ENCODE measurements at places on chromosomes 1 and 21.

DNA sequence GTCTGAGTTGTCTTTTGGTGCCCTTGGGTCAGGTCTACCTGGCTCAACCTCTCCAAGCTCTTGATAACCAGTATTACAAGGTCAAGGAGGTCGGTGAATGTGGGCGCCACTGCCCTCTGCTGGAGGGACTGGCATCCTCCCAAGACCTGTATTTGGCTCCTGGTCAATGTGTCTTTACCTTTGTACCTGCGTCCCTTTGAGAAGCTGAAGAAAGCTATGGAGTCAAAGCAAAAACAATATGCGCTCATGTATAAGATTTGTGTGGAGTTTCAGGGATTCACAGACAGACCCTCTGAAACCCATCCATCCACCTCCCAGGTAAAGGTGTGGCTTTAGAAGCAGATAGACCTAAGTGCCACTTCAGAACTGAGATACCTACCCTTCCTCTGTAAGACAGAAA is 61.8 kb upstream of the NBL1 start:
- DNase-seq, result peak; percentile 93
- no peak overlapping the region for H3K27ac ChIP-seq
- H3K4me1 ChIP-seq, result peaks cover 4% of the 10 kb centered on the region
- H3K4me3 ChIP-seq, result no peak overlapping the region
- H3K36me3 ChIP-seq, result no peaks in the 10 kb centered on the region

DNA sequence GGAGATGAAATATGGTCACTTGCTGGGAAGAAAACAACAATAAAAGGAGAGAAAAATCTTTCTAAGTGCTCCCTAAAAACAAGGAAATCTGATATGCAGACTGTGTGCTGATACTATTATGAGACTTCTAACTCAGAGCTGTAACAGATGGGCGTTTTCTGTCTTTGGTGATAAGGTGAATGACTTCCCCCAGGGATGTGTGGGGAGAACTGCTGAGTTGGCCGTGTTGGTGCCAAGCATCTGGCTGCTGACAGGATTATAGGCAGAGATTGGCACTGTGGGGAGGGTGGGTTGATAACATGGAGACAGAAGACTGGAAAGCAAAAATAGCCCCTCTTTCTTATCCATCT is 438.5 kb upstream of the PLXNA2 start:
- H3K4me1 ChIP-seq, result no peaks in the 10 kb centered on the region
- H3K27me3 ChIP-seq, result no peaks in the 10 kb centered on the region
- H3K36me3 ChIP-seq, result no peaks in the 10 kb centered on the region
- no peak for DNase-seq
- no peak overlapping the region for H3K4me3 ChIP-seq

GRCh38 chr1:161298116-161298515 is 11.7 kb downstream of the MPZ start:
- no peaks in the 10 kb centered on the region for H3K27me3 ChIP-seq
- H3K4me3 ChIP-seq, result no peak overlapping the region
- no peaks in the 10 kb centered on the region for H3K4me1 ChIP-seq

GRCh38 chr1:111602974-111603373 is 16.6 kb upstream of the RAP1A start:
- H3K36me3 ChIP-seq, result no peaks in the 10 kb centered on the region
- H3K27ac ChIP-seq, result peak overlapping the region; percentile 36
- H3K4me3 ChIP-seq, result no peak overlapping the region
- H3K4me1 ChIP-seq, result peaks cover 35% of the 10 kb centered on the region

DNA sequence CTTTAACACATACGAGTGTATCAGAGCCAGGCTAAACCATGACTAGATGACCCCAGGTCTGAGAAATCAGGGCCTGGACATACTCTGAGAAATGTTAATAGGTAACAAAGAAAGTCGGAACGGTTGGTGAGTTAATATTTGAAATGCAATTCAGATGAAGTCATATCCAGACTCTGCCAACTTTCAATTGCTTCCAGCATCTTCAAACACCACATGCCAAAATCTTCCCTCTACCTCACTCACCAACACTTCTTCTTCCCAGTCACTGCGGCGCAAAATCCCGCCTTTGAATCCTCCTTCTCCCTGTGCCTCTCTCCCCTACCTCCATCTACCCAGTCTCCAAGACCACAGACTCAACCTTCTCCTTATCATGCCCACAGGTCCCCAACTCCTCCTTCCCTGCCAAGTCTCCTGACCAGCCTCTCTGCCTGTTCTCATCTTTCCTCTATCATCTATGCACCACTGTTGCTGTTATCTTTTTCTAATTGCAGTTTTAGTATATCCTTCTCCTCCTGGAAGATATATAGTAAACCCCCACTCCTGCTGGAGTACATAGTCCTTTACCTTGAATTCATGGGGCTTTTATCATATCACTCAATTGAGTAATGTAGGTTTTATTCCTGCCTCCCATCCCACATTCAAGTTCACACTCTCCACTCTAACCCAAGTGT is 41.3 kb downstream of the ZBTB18 start:
- no peaks in the 10 kb centered on the region for H3K4me1 ChIP-seq
- no peak for DNase-seq
- no peaks in the 10 kb centered on the region for H3K36me3 ChIP-seq
- no peaks in the 10 kb centered on the region for H3K27me3 ChIP-seq
- no peak overlapping the region for H3K27ac ChIP-seq

DNA sequence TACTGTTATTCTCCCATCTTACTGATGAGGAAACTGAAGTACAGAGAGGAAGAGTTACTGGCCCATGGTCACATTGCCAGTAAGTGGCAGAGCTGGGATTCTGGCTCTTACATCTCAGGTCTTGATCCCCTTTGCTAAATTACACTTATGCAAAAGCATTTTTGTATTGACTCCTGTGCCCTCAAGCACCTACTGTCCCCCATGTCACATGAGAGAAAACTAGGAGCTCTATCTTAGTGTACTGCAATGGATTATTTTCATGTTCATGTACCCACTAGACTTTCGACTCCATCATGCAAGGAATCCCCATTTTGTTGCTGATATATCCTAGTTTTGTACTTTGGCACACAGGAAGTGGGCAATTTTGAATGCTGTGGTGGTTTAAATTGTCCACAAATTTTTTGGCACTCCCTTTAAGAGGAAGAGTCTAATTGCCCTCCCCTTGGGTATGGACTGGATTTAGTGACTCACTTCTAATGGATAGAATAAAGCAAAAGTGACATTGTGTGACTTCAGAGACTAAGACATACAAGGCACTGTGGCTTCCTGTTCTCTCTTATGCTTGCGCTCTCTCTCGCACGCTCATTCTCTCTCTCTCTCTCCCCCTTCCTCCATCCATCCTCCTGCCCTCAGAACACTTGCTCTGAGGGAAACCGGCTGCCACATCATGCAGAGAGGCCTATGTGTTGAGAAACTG is 43.5 kb upstream of the JAK1 start:
- H3K27me3 ChIP-seq, result no peaks in the 10 kb centered on the region
- H3K36me3 ChIP-seq, result no peaks in the 10 kb centered on the region
- H3K4me3 ChIP-seq, result no peak overlapping the region
- no peak for DNase-seq
- H3K27ac ChIP-seq, result peak overlapping the region; percentile 5
- peaks cover 18% of the 10 kb centered on the region for H3K4me1 ChIP-seq

DNA sequence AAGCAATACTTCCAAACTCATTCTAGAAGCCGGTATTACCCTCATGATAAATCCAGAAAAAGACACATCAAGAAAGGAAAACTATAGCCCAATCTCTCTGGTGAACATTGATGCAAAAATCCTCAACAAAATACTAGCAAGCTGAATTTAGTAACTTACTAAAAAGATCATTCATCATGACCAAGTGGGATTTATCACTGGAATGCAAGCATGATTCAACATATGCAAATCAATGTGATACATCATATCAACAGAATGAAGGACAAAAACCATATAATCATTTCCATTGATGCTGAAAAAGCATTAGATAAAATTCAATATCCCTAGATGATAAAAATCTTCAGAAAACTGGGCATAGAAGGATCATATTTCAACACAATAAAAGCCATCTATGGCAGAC is 402.9 kb downstream of the TGFB2 start:
- DNase-seq, result no peak
- no peak overlapping the region for H3K27ac ChIP-seq
- H3K4me1 ChIP-seq, result no peaks in the 10 kb centered on the region
- H3K27me3 ChIP-seq, result no peaks in the 10 kb centered on the region
- no peaks in the 10 kb centered on the region for H3K36me3 ChIP-seq
- no peak overlapping the region for H3K4me3 ChIP-seq

DNA sequence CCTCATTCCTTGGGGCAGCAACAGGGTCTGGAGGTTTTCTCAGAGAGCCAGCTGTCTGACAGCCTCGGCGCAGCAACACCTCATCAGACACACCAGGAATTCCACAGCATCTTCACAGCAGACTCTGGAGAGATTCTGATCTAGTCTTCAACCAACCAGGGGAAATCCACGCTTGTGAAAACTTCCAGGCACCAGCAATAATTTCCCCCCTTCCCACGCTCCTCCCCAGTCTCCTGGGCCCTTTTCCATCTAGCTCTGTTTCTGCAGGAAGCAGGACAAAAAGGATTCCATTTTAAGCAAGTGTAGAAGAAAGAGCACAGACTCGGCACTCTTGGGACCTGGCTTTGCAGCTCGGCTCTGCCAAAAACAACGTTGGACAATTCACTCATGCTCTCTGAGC is 44.3 kb upstream of the CAPZB start:
- H3K27me3 ChIP-seq, result no peaks in the 10 kb centered on the region
- H3K36me3 ChIP-seq, result no peaks in the 10 kb centered on the region
- no peak overlapping the region for H3K4me3 ChIP-seq

DNA sequence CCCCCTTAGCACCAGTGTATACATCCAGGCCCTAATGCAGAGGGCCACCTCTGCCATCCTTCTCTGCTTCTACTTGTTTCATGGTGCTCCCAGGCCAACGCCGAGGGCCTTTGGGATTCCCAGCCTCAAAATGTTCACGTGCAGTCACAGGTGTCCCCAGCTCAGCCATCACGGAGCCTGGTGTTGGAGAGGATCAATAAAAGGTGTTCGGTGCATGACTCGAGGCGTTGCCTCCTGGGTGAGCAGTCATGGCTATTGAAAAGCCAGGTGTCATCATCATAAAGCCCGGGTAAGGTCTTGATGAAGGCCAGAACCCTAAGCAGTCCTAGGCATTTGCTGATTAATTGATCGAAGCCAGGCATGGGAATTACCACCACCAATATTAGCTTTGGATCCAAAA is 76.1 kb downstream of the ABCA4 start:
- no peak overlapping the region for H3K4me3 ChIP-seq
- no peak for DNase-seq
- H3K36me3 ChIP-seq, result no peaks in the 10 kb centered on the region
- no peaks in the 10 kb centered on the region for H3K27me3 ChIP-seq
- peaks cover 51% of the 10 kb centered on the region for H3K4me1 ChIP-seq
- peak overlapping the region; percentile 86 for H3K27ac ChIP-seq

- H3K27me3 ChIP-seq, result no peaks in the 10 kb centered on the region
- peak; percentile 43 for DNase-seq
- no peak overlapping the region for H3K4me3 ChIP-seq
- no peaks in the 10 kb centered on the region for H3K4me1 ChIP-seq
- H3K27ac ChIP-seq, result no peak overlapping the region
- H3K36me3 ChIP-seq, result no peaks in the 10 kb centered on the region
These were observed 31.0 kb downstream of the NENF start for GRCh38 chr1:212463565-212464285.

DNA sequence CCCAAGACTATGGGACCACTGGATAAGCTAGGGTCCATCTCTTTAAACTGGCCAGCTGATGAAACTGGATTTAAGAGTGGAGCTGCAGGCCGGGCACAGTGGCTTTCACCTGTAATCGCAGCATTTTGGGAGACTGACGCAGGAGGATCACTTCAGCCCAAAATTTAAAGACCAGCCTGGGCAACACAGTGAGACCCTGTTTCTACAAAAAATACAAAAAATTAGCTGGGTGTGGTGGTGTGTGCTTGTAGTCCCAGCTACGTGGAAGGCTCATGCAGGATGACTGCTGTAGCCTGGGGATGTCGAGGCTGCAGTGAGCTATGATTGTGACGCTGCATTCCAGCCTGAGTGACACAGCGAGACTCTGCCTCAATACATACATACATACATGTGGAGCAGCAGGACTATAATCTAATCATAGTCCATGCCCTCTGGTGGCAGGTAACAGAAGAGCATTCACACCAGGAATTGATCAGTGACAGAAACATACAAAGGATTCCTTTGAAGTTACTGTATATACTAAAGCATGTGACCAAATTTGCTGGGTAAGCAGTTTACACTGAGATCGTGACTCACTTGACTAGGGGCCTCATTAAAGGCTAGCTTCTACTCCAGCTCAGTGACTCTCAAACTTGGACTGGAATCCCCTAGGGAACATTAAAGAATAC is 101.5 kb upstream of the SLFNL1 start:
- H3K4me1 ChIP-seq, result no peaks in the 10 kb centered on the region
- H3K36me3 ChIP-seq, result peaks cover 9% of the 10 kb centered on the region
- H3K4me3 ChIP-seq, result no peak overlapping the region
